Left lung (tissue), 14 donors: ENCODE measurements at places on chromosomes 7 and 10. TPM values are rescaled to one million over a fixed set of nuclear protein-coding genes. Genes with fewer than 3 reads are reported as not detected.

DNA sequence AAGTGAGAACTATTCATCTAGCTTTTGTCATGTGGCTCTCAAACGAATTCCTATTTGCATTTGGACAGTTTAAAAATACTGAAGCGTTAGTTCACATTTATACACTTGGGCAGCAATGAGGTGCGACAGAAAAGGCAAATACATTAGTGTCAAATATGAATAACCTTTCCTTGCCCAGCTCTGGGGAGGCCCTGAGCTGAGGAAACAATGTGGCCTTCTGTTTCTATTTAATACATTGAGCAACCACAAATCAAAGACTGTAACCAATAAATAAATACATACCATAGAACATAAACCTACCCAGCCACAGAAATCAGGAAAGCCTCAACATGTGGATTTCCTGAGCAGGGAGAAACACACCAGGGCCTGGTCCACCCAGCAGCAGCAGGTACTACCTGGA, 585.2 kb downstream of the PARD3 start:
- H3K36me3 ChIP-seq: no peaks in the 10 kb centered on the region
- no peak overlapping the region for H3K27ac ChIP-seq
- no peaks in the 10 kb centered on the region for H3K4me1 ChIP-seq
- no peaks in the 10 kb centered on the region for H3K27me3 ChIP-seq
- DNase-seq: no peak

TMUB1 gene
- total RNA-seq: 39.6 TPM

DNA sequence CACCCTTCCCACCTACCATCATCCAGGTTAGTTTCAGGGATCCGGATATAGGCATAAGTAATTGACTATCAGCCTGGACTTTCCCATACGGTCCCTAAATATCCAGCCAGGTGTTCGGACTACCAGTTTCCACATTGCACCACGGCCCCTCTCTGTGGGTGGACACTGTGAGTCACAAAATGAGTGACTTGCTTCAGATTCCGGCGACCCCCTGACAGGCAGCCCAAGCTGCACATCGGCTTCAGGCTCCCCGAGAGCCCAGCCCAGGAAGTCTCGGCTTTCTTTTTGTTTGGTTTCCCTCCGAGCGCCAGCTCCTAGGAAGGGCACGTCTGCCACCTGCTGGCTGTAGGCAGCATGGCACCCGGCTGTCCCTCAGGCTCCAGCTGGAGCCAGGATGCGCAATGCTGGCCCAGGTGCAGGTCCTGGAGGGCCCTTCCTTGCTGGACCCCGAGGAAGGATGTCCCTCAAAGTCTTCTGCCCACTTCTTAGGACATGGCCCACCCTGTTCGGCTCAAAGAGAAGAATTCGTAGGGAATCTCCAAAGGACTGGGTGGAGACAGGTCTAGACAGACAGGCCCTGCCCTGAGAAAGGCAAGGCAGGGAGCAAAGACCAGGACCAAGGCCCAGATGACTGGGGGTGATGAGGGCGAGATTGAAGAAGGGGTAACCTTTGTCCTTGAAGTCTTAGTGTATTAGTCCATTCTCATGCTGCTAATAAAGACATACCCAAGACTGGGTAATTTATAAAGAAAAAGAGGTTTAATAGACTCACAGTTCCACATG, 10.6 kb downstream of the HABP2 start:
- DNase-seq: peak; percentile 86
- peaks cover 8% of the 10 kb centered on the region for H3K4me1 ChIP-seq
- H3K4me3 ChIP-seq: no peak overlapping the region
- no peaks in the 10 kb centered on the region for H3K36me3 ChIP-seq
- H3K27me3 ChIP-seq: no peaks in the 10 kb centered on the region

MICALL2 gene
- 36.5 TPM for total RNA-seq

GRCh38 chr10:91054325-91054724, 133.4 kb upstream of the ANKRD1 start:
- no peaks in the 10 kb centered on the region for H3K27me3 ChIP-seq
- no peak overlapping the region for H3K27ac ChIP-seq
- H3K36me3 ChIP-seq: no peaks in the 10 kb centered on the region
- no peaks in the 10 kb centered on the region for H3K4me1 ChIP-seq
- no peak for DNase-seq

ARHGAP22 gene
- total RNA-seq: 5.2 TPM

DNA sequence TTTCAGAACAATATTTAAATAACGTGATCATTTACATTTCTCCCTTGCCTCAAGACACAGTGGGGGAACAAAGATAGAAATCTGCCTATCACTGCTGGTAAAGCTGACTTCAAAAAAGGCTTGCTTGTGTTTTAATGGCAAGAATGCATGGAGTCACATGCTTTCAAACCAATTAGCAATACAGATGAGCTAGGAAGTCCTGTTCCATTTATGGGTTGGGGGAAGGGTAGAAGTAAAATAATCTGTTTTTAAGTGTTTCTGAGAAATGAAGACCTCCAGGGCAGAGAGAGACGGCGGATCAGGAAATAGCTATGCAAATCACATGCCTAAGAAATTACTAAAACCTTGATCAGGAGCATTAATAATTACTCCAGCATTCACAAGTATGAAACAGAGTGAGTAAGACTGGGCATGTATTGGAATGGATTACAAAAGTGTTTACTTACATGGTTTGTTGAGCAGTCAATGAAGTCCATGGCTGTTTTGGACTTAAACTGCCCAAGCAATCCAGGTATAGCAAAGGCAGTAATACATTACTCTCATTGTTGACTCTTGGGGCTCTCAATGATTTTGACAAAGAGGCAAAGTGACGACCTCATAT, 142.0 kb downstream of the ARID5B start:
- H3K36me3 ChIP-seq: no peaks in the 10 kb centered on the region
- H3K27me3 ChIP-seq: no peaks in the 10 kb centered on the region
- H3K27ac ChIP-seq: no peak overlapping the region
- peaks cover 25% of the 10 kb centered on the region for H3K4me1 ChIP-seq
- DNase-seq: no peak
- no peak overlapping the region for H3K4me3 ChIP-seq

PRR15 gene
- 1.8 TPM for total RNA-seq

ANXA8L1 gene
- total RNA-seq: 13.2 TPM

- no peak overlapping the region for H3K27ac ChIP-seq
- no peaks in the 10 kb centered on the region for H3K27me3 ChIP-seq
- no peak for DNase-seq
- H3K36me3 ChIP-seq: no peaks in the 10 kb centered on the region
- no peak overlapping the region for H3K4me3 ChIP-seq
- no peaks in the 10 kb centered on the region for H3K4me1 ChIP-seq
Observed at GRCh38 chr10:21069278-21069677, 172.2 kb upstream of the NEBL start.

CPA5 gene
- not detected for total RNA-seq

- H3K36me3 ChIP-seq: peaks cover 14% of the 10 kb centered on the region
- H3K4me3 ChIP-seq: no peak overlapping the region
- H3K27ac ChIP-seq: no peak overlapping the region
- DNase-seq: no peak
- peaks cover 9% of the 10 kb centered on the region for H3K4me1 ChIP-seq
- H3K27me3 ChIP-seq: no peaks in the 10 kb centered on the region
Observed at GRCh38 chr10:21617267-21617666, 83.2 kb downstream of the MLLT10 start.

DNA sequence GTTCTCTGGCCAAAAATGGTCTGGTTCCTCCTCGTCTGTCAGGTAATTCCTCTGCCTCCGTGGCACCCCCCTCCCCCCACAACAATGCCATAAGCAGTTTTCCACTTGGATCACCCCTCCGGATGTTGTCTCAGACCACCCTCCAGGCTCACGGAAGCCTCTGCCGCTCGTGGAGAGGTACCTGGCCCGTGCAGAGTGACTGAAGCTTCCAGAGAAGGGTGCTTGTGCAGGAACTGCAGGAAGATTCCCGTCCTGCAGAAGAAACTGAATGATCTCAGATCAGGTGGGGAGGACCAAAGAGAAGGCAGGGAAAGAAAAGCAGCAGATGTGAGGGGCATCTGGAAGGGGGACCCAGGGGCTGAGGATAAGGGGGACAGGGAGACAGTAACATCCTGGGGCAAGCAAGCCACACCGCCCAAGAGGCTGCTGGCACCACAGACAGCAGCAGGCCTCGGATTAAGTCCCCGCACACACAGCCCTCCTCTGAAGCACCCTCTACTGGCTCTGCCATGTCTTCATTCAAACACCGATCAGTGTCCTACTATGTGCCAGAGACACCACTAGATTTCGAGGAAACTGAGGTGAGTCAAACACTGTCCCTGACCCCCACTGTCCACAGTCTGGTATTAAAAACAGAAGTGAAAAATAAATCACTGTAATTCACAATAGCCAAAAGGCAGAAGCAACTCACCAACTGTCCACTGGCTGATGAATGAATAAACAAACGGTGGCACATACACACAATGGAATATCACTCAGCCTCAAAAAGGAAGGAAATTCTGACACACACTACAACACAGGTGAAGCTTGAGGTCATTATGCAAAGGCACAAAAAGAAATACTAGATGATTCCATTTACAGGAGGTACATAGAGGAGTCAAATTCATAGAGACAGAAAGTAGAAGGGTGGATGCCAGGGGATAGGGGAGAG, 26.4 kb downstream of the KIAA1549 start:
- H3K4me3 ChIP-seq: no peak overlapping the region
- no peaks in the 10 kb centered on the region for H3K36me3 ChIP-seq
- H3K27me3 ChIP-seq: no peaks in the 10 kb centered on the region
- no peaks in the 10 kb centered on the region for H3K4me1 ChIP-seq
- DNase-seq: no peak

DNA sequence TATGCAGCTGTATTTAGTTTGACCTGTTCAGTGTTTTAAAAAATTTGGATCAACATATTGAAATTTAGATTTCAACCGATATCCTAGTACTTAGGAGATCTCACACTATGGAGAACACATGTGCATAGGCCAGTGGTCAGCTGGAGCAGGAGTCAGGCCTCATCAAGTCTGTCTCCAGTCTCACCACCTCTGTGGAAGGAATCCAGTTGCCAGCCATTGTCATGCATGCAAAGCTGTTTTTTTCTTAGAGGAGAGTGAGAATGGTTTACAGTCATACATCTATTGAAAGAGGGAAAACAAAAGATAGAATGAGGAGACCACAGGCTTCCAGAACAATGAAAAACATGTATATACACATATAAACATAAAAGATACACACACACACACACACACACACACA, 7.6 kb upstream of the CLEC5A start:
- no peaks in the 10 kb centered on the region for H3K36me3 ChIP-seq
- no peaks in the 10 kb centered on the region for H3K27me3 ChIP-seq
- H3K4me3 ChIP-seq: no peak overlapping the region
- H3K27ac ChIP-seq: no peak overlapping the region
- no peaks in the 10 kb centered on the region for H3K4me1 ChIP-seq

GRCh38 chr10:128400564-128400963, 274.3 kb upstream of the MKI67 start:
- H3K36me3 ChIP-seq: no peaks in the 10 kb centered on the region
- no peak for DNase-seq
- H3K27ac ChIP-seq: no peak overlapping the region

DNA sequence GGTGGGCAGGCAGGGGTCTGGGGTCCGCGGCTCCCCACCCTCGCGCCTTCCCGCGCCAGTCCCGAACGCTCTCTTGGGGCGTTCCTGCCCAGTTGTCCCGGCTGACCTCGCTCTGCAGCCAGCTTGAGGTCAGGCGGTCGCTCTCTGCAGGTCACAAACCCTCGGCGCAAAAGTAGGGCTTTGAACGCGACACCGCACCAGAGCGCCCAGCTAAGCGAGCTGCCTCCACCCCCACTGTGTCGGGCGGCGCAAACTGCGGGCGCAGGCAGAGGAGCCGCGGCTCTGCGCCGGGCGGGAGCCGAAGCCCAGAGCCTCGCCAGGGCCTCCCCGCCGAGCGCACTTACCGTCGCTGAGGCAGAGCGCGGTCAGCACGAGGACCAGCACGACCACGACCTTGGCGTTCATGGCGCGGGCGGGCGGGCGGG, 284 bp downstream of the CXCL12 start:
- peaks cover 22% of the 10 kb centered on the region for H3K4me1 ChIP-seq
- peak overlapping the region; percentile 45 for H3K4me3 ChIP-seq
- no peaks in the 10 kb centered on the region for H3K36me3 ChIP-seq
- DNase-seq: no peak
- no peak overlapping the region for H3K27ac ChIP-seq

DNA sequence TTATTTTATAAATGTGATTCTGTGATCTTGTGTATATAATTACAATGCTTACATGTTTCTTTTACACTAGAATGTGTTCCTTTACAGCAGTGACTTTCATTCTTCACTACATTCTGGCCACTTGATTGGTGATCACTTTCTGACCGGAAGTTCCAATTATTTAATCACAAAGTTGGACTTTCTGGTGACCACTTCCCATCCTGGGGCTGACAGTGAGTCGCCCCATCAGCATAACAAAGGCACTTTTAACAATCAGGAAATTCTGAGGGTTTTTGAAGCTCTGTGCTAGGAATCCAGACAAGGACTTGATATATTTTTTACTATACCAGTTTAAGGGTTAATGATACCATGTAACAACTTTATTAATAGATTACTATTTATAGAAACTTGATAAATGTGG, 282.3 kb upstream of the KAT6B start:
- H3K27me3 ChIP-seq: no peaks in the 10 kb centered on the region
- H3K27ac ChIP-seq: no peak overlapping the region
- H3K4me3 ChIP-seq: no peak overlapping the region
- DNase-seq: no peak
- H3K36me3 ChIP-seq: no peaks in the 10 kb centered on the region

PAPOLB gene
- total RNA-seq: 0.24 TPM

- no peak overlapping the region for H3K4me3 ChIP-seq
- H3K27ac ChIP-seq: no peak overlapping the region
- H3K27me3 ChIP-seq: no peaks in the 10 kb centered on the region
- no peaks in the 10 kb centered on the region for H3K36me3 ChIP-seq
Observed at GRCh38 chr7:34821932-34822558, 164.0 kb downstream of the NPSR1 start.

- peak; percentile 41 for DNase-seq
- no peaks in the 10 kb centered on the region for H3K36me3 ChIP-seq
- H3K4me3 ChIP-seq: no peak overlapping the region
- no peaks in the 10 kb centered on the region for H3K27me3 ChIP-seq
- no peak overlapping the region for H3K27ac ChIP-seq
Observed at GRCh38 chr10:29394321-29394932, 105.6 kb downstream of the LYZL1 start.

AS3MT gene
- total RNA-seq: 1.5 TPM

- no peaks in the 10 kb centered on the region for H3K4me1 ChIP-seq
- no peak overlapping the region for H3K27ac ChIP-seq
- no peak for DNase-seq
- H3K27me3 ChIP-seq: no peaks in the 10 kb centered on the region
- no peaks in the 10 kb centered on the region for H3K36me3 ChIP-seq
Observed at GRCh38 chr7:50803359-50804337, 21.0 kb upstream of the GRB10 start.

DNA sequence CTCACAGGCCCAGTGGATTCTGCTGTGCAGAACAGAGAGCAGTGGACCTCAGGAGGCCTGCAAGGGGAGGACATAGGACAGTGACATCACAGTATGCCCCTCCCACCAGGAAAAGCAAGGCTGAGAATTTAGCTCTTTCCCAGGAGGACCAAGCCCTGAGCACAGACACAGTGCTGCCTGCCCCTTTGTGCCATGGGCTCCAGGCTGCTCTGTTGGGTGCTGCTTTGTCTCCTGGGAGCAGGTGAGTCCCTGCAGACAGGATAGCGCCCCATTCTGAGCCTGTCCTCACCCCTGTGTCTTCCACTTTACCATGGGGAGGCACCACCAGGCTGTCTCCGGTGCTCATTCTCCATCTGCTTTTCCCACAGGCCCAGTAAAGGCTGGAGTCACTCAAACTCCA, 63.0 kb upstream of the PRSS58 start:
- no peaks in the 10 kb centered on the region for H3K27me3 ChIP-seq
- no peak overlapping the region for H3K4me3 ChIP-seq
- H3K36me3 ChIP-seq: no peaks in the 10 kb centered on the region
- no peak for DNase-seq
- H3K4me1 ChIP-seq: no peaks in the 10 kb centered on the region

- no peak for DNase-seq
- peaks cover 26% of the 10 kb centered on the region for H3K27me3 ChIP-seq
- H3K4me1 ChIP-seq: no peaks in the 10 kb centered on the region
- H3K4me3 ChIP-seq: no peak overlapping the region
- H3K36me3 ChIP-seq: no peaks in the 10 kb centered on the region
- H3K27ac ChIP-seq: no peak overlapping the region
Observed at GRCh38 chr7:154914996-154915380, 87.9 kb downstream of the PAXIP1 start.
